ENCODE measurements at places on chromosomes 7 and 10.

DNA sequence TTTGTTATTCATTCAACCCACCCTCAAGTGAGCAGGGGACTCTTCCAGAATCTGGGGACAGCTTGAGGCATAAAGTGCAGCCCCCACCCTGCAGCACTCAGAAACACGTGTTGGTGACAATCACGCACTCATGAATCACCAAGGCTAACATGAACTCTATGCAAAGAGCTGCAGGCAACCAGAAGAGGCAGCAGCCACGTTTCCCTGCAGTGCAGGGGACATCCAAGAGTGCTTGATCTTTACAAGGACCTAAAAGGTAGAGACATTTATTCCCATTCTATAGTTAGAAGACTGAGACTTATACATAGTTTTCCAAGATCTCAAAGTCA is 135.2 kb upstream of the GDF10 start:
- no peak for ATAC-seq

- no peak for ATAC-seq
Observed at GRCh38 chr10:129771024-129771423, 193.1 kb downstream of the EBF3 start.

DNA sequence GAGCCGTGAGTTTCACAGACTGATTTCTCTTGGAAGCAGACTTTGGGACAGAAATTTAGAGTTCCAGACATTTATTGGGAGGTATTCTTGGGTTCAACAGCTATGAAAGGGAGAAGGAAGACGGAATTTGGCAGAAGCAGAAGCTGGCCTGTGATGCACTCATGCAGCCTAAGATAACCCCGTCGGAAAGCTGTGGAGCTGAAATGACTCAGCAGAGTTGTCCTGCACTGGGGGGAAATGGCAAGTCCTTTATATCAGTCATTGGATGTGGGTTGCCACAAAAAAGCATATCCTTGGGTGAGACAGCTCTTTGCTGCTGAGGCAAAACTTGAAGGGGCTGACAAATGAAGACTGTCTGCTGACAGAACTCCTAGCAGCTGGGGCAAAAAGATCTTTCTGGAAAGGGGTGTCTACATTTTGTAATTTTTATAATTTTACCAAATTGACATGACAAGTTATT is 11.5 kb upstream of the MICU1 start:
- peak; percentile 40 for ATAC-seq

DNA sequence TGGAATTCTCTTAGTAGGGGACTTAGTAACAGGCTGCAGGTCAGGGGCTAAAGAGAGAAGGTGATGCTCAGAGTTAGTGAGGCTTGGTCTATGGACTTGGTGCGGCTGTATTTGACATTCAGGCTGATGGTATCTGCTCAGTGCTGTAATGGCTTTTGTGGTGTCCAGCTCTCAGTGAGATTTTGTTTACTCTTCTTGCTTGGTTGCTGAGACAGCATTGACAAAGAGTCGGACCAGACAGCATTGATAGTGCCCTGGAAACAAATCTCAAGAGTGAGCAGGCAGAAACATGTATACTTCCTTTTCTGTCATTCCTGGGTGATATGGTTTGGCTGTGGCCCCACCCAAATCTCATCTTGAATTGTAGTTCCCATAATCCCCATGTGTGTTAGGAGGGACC is 202.0 kb downstream of the STK31 start:
- peak; percentile 27 for ATAC-seq

DNA sequence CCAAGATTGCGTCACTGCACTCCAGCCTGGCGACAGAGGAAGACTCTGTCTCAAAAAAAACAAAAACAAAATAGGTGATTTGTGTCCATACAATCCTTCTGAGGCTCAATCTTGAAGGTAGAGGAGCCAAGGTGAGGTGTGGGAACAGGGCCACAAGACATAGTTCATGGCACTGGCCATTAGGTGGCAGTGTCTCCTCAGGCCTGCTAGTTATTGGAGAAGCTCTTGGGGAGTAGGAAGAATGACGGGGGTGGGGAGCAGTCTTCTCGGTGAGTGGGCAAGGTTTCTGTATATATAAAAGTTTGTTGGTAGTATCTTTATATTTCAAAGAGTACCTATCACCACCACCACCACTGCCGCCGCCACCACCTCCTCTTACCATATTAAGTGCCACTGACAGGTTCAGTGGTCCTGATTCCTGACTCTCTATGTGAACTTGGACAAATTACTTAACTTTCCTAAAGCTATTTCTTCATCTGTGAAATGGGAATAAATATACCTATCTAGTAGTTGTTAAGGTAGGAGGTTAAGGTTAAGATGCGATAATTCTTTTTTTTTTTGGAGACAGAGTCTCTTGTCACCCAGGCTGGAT is 24.0 kb downstream of the CCSER2 start:
- ATAC-seq, result no peak

GRCh38 chr7:80410081-80410480 is 101.8 kb downstream of the GNAT3 start:
- ATAC-seq, result no peak

DNA sequence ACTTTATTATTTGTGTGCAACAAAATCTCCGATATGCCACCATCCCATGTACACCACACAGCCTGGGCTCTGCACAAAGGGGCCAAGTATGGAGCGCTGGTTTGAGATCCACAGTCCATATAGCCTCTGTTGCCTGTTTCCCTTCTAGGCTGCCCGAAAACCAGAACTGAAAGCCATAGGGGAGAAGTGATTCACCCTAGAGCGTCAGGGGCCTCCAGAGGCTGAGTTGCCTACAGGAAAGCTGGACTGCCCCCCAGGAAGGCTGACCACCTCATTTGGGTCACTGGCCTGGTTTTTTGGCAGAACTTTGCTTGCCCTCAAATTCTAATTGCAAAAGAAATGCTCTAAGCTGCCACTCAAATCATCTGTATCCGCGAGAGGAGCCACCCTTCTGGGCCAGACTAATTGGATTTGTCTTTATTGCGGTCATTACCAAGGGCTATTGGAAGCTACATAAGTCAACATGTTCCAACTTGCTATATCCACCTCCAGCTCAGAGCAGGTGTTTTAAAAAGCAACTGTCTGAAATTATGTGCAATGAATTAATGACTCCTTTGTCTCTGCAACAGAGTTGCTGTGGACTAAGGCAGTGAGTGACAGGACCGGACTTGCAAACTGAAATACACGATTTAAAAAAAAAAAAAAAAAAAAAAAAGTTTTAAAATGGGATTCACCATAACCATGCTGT is 28.3 kb upstream of the FRMD4A start:
- no peak for ATAC-seq

DNA sequence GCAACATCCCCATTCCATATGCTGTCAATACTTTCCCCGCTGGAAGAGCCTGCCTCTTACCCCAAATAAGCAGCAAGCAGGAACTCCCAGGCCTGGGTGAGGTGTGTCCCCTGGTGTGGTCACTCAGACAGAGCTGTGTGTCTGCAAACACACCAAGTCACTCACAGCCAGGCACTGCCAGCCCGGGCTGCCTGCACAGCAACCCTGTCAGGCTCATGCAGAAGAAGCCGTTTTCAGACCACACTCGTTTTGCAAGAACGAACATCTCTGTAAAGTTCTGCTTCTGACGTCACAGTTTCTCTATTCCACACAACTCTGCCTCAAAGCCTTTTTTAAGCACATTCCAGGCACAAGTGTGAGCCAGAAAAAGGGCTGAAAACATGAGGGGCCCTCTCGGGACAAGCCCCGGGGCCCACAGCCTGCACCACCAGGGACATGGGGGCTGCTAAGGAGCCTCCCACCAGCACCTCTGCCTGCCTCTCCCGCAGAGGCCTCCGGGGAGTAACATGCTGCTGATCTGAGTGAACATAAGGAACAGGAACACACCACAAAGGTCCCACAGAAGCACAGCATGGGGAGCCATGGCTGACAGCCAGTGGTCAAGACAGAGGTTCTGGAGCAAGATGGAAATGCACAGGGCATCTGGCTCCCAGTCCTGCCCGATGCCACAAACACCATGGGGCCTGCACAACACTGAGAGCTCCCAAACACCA is 11.4 kb downstream of the PTPRN2 start:
- ATAC-seq, result no peak

- no peak for ATAC-seq
Observed at GRCh38 chr10:17249820-17250219, 21.8 kb downstream of the VIM start.

- no peak for ATAC-seq
Observed at GRCh38 chr10:44888886-44889285, 22.3 kb upstream of the TMEM72 start.

DNA sequence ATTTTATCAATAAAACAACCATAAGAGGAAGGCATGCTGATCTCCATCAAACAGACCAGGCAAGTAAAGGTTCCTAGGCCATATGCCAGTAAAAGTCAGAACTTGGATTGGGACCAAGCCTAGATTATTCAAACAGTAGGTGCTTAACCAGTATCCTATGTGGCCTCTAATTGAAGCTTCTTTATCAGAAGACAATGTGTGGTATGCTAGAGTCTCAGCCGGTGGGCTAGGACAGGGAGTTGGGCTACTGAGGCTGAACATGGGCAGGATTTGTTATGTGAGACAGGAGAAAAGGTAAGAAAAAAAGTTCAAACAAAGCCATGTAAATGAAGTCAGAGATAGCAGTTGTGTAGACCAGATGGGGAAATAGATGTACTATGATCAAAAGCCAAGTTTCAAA is 413.7 kb upstream of the GHITM start:
- no peak for ATAC-seq

DNA sequence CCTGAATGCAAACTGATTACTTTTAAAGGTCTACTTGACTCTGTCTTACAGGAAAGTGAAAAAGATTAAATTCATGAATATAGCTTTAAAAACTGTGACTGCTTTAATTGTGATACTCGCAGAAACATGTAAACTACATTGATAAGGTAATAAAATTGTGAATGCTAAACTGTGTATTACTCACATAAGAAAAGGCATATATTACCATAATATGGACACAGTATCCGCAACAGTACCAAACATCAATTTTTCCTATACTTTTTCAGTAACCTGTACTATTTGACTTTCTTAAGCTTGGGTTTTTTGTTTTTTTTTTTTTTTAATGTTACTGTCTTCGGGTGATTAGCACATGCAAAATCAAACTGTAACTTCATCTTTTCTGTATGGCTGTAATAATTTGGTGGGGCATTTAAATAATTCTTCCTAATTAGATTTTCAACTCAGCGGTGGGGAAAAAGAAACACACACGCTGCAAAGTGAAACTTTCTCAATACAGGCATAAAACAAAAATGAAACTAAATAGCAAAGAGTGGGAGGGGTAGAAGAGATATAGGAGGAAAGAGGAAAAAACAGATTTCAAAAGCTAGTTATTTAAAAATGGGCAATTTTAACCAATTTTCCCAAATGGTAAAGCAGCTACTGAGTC is 23.2 kb downstream of the NT5C3A start:
- no peak for ATAC-seq

DNA sequence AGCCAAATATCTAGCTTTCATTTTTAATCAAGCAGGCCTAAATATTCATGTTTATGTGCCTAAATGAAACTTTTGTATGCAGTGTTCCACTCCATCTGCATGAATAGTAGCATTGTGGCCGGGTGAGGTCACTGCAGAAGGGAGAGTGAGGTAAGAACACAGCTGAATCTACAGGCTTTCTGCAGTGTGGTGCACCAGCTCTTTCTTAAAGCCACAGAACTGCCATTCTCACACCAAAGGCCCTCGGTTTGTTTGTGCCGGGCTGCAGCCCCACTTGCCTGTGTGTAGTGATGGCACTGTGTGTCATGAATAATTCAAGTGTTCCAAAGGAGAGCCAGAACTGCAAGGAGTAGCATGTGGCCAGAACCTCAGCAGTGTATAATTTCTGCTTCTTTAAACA is 204.1 kb downstream of the TRIL start:
- peak; percentile 97 for ATAC-seq

GRCh38 chr10:103480521-103480920 is 1.5 kb upstream of the CALHM3 start:
- ATAC-seq, result no peak

DNA sequence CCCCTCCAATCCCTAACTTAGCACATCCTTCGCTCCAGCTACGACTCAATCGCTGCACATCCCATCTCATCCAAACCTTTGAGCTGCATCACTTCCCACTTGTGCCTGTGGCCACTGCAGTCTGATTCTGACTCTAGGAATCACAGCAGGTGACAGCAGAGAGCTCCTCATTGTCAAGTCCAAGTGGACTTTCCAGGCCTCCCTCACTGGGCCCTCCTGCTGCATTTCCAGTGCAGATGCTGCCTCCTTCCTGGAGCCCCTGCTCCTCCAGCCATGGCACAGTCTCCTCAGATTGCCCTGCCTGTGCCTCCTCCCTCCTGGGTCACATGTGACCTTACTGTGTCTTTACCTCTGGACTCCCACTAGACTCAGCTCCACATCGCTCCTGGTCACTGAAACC is 157.3 kb downstream of the USP6NL start:
- ATAC-seq, result no peak

GRCh38 chr10:102744374-102745051 is 765 bp downstream of the WBP1L start:
- peak; percentile 16 for ATAC-seq

DNA sequence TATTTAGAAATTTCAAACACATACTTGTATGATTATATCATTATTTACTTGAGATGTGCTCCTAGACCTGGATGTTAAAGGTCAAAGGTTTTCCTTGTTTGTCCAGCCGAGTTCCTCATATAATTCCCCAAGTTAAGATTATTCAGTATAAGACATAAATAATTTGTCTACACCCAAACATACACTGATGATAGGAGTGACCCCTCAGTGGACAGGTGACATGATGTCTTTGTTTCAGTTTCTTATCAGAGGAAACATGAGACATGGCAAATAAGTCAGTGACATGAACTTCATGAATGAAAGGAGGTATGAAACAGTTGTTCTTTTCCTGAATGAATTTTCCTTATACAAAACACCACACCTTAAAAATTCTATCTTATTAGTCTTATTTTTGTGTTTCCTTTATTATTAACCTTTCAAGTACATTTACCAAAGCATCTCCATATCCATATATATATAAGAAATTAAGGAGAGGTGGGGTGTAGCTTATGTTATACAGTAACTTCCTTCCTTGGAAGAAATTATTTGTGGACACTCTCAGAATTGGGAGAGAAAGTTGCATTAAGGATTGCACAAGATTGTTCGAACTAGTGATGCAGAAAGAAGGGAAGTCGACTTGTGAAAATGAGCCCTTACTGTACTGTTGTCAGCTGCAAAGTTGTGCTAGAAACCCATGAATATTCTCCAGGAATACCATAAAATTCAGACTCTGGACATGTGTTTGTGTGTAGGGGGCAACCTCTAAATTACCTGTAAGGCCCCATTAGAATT is 60.5 kb downstream of the POM121L12 start:
- ATAC-seq, result no peak

- peak; percentile 33 for ATAC-seq
Observed at GRCh38 chr7:143331179-143331801, 15.4 kb downstream of the CLCN1 start.

GRCh38 chr10:43299579-43299978 is 32.7 kb upstream of the RASGEF1A start:
- no peak for ATAC-seq

DNA sequence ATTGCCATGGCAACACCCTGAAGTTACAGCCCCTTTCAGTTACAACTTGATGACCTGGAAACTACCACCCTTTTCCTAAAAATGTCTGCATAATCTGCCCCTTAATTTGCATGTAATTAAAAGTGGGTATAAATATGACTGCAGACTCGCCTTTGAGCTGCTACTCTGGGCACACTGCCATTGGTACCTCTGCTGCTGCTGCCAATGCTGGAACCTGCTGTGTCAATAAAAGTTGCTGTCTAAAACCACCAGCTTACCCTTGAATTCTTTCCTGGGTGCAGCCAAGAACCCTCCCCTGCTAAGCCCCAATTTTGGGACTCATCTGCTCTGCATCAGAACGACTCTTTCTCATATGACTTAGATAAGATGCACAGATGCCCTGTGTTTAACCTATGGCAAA is 10.2 kb upstream of the FRA10AC1 start:
- no peak for ATAC-seq

Measured in motor neuron (in vitro differentiated cells).